ENCODE measurements at places on chromosomes 6 and 20.
A peak's percentile ranks its signal among the peaks of the same experiment; 100 is the strongest.

DNA sequence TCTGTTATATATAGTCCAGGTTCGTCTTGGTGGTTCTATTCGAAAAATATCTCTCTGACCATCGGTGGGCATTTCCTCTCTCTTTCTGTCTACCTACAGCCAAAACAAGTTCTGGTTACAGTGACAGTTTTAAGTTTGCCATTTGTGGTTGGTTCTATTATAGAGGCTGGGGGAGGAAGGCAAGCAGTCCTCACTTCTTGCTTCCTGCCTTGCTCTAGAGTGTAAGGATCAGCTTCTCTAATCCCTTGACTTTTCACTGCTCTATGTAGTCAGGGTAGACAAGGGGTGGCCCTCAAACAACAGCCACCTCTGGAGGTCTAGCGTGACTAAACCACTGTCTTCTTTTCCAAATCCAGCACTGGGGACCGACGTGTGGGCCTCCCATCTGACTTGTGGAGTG, 16.1 kb downstream of the E2F3 start:
- DNase-seq: no peak

GRCh38 chr6:45411959-45412358, 34.2 kb upstream of the SUPT3H start:
- no peak for DNase-seq

GRCh38 chr6:157268396-157268795, 54.9 kb downstream of the TMEM242 start:
- no peak for DNase-seq

DNA sequence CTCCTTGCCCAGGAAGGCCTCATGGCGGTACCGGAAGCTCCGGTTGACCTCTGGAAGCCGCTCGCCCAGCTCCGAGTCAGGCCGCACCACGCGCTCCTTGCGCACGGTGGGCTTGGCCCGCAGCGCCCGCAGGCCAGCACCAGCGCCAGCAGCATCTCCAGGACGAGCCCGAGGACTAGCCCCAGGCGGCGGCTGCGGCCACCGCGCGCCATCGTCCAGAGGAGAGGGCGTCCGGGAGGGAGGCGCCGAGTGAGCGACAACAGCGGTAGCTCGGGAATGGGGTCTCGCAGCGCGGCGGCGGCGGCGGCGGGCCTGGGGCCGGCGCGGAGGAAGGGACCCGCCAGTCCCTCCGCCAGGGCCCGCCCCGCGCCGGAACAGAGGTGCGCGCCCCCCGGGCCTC, 27.6 kb upstream of the CGA start:
- DNase-seq: no peak

GRCh38 chr6:33613795-33614168, 7.3 kb upstream of the ITPR3 start:
- DNase-seq: no peak

GRCh38 chr6:22357724-22358189, 60.9 kb upstream of the PRL start:
- no peak for DNase-seq

GRCh38 chr6:10759884-10760329, 12.3 kb downstream of the TMEM14B start:
- DNase-seq: no peak

GRCh38 chr6:5109436-5109835, 24.3 kb downstream of the PPP1R3G start:
- DNase-seq: no peak

- no peak for DNase-seq
Observed at GRCh38 chr6:4282926-4283325, 147.6 kb upstream of the ECI2 start.

- DNase-seq: no peak
Observed at GRCh38 chr6:138500867-138501446, 1.7 kb upstream of the NHSL1 start.

- DNase-seq: no peak
Observed at GRCh38 chr6:97114645-97115044, 168.4 kb downstream of the MMS22L start.

DNA sequence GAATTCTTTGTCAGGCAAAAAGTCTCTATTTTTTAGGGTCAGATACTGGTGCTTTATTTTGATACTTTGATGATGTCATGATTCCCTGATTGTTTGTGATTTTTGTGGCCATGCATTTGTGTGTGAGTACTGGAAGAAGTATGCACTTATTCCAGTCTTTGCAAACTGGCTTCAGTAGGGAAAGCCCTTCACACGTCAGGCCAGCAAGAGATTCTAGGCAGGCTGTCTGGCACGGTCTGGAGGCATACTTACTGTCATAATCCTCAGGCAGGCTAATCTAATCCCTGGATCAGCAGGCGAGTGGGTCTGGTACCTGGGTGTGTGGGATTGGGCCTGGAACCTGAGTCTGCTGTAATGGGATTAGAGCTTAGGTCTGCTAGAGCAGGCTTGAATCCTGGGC, 391.8 kb upstream of the MMS22L start:
- DNase-seq: no peak

DNA sequence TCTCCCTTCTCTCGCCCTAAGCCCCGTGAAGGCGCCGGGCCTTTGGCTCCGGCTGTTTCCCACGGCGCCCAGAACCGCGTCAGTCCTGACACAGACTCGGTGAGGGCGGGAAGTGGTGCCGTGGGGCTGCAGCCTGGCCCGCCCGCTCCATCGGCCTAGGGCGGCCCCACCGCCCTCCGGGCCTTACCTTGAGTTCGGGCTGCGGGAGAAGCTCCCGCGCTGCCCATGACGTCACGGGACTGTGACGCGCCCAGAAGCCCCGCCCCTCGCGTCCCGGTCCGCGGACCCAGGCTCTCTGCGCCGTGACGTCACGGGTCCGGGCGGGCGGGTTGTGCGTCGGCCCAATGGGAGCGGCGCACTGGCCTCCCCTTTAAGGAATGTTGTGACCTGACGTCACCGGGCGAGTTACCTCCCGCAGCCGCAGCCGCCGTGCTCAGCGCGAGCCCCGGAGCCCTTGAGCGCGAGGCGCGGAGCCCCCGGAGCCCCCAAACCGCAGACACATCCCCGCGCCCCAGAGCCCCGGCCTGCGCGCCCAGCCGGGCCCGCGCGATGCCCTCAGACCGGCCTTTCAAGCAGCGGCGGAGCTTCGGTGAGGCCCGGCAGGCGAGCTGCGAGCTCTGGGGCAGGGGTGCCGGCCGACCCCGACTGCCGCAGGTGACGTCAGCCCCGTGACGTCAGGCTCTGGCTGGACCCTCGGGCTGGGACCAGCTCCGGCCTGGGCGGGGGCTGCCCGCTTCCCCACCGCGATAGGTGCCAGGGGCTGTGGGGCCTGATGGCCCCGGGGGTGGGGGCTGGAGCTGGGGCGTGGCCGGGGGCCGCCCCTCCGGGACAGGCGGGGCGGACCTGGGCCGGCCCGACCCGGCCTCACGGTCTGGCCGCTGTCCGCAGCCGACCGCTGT, at the start of gene MAP1LC3A:
Gene MAP1LC3A, plus strand, starts transcription at position 399 of the 899 bp plus-strand sequence. Its CDS starts 151 bp downstream, at position 550.
- peak; percentile 95 for DNase-seq

GRCh38 chr6:102571236-102571908, 1177.9 kb downstream of the GRIK2 start:
- no peak for DNase-seq

DNA sequence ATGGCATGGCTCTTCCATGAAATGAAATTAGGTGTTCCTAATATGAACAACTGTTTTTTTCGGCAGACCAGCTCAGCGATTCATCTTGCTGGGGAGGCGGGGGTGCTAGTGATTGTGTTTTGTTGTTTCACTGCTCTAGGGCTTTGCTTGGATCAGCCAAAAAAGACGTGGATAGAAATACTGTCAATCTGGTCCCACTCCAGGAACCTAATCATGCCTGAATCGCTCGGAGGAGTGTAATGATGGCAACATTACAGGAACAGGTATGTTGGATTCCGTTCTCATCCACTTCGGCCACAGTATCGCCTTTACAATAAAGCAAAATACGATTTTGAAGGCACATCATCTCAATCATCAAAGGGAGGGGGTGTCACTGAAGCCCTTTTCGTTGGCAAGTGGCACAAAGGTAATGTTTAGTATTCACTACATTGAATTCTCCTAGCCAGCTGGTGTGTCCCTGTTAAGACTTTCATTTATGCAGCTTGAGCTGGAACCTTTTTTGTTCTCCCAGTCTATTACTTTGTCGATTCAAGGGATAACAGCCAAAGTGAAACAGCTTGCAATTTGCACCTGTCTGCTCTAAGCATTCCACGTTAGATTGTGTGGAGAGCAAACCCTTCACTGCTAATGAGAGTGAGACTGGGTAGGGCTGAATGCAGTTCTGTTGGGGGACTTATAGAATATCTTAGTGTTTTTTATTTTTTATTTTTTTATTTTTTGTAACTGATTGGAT, 477.7 kb downstream of the TFAP2A start:
- DNase-seq: no peak

DNA sequence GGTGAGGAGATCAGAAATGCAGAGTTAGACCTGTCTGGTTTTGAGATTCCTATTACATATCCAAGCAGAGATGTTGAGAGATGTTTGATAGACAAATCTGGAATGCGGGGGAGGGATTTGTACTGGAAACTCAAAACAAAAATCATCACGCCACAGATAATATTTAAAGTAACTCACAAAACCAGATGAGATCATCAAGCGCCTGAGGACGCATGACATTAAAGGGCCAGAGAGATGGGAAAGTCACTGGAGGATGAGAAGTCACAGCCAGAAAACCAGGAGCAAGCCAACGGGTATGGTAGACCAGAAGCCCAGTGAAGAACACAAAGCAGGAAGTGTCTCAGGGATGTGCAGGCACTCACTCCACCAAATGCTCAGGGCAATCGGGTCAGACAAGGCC, 87.7 kb downstream of the DLL1 start:
- no peak for DNase-seq
